ENCODE measurements at places on chromosomes 7 and 10.

DNA sequence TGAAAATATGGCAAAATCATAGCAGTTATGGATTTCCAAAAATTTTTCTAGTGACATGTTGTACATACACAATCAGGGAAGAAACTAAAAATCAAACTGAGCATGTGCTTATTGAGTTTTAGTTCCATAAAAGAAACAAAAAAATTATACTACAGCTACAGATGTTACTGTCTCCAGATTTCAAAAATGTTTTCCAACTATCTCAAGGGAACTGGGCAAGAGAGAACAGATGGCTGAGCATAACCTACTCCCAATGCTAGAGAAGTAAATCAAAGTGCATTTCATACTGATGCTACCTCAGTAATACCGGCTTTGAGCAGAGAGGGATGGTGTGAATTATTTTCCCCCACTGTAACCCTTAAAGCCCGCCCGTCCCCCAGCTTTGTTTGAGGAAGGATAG is 40.7 kb upstream of the KMT2C start:
- no peak for DNase-seq

DNA sequence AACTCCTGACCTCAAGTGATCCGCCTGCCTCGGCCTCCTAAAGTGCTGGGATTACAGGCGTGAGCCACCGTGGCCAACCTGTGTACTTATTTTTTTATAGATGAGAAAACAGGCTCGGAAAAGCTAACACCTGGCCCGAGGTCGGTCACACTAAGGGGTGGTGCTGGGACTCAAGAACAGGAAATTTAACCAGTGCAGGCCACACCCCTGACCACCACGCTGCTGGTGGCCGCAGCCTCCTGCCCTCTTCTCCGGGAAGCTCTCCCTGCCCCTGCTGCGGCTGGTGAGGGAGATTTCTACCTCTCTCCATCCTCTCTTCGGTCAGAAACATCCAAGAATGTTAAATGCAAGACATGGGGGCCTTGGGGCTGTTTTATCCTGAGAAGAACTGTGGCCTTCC is 63.2 kb downstream of the TNRC18 start:
- no peak for DNase-seq

DNA sequence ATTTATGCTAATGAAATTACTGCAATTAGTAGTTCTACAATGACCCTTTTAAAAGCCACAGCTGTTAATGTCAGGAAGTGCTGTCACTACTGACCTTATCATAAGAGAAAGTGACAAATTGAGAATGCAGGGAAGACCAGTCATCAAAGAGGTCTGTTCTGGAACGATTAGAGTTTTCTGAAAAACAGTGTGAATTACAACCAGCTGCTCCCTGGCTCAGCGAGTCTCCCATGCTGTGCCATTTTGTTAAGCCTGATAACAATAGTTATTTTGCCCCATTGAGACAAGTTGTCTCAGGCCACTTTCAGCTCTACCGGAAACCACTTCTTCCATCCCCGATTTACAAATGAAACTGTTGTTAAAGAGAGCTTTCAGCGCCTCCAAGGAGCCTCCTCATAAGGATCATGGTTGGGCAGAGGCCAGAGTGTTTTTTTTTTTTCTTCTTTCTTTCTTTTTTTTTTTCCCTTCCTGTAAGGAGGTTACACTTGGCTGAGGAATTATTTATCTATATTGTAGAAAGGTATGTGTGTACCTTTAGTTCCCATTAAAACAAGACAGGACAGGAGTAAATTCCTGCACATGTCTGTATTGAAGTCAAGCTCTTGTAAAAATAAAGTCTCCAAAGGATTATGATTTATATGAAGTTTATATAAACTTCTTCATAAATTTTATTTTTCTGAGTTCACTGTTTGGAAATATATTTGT is 173.6 kb downstream of the CDCA7L start:
- no peak for DNase-seq

- no peak for DNase-seq
Observed at GRCh38 chr10:102931643-102932042, 13.5 kb downstream of the CNNM2 start.

- DNase-seq = no peak
Observed at GRCh38 chr10:121449482-121449924, 148.7 kb downstream of the FGFR2 start.

- no peak for DNase-seq
Observed at GRCh38 chr10:6299234-6299633, 96.5 kb downstream of the PFKFB3 start.

GRCh38 chr7:27147199-27148030 is at the start of gene HOXA6:
TSS of gene HOXA6 (minus strand) at chr7:27147774. CDS start at chr7:27147749, 25 bp downstream.
- no peak for DNase-seq

GRCh38 chr10:125795128-125795527 is 19.5 kb upstream of the MMP21 start:
- DNase-seq = no peak

- no peak for DNase-seq
Observed at GRCh38 chr10:7338469-7338868, 72.4 kb downstream of the SFMBT2 start.

- DNase-seq = no peak
Observed at GRCh38 chr10:14648946-14649345, 125.8 kb downstream of the FAM107B start.

GRCh38 chr7:47664650-47665195 is 82.8 kb upstream of the TNS3 start:
- DNase-seq = no peak

DNA sequence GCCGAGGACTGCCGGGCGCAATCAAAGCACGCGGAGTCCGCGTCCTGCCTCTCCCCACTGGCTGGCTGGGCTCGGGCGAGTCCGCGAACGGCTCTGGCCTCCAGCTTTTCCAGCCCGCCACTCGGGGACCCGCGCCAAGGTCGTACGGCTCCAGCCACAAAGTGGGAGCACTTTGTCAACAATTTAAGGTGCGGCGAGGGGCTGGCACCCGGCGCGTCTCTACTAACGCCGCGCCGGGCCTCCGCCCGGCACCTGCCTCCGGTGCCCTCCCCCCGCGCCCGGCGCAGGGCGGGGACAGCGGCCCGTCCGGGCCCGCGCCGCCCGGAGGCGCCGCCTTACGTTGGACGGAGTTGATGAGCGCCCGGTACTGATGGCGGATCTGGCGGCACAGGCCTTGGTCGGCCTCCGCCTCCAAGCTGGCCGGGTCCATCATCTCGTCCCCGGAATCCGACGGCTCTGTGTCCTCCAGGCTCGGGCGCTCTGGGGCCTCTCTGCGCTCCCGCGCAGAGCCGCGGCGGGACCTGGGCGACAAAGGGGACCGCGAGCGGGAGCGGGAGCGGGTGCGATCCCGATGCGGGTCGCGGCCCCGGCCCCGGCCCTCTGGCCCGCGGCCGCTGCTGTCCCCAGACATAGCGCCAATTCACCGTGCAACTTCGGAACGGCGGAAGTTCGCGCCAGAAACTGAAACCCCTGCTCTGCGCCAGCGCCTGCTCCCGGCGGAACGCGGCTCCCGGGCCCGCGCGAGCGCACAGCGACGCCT is at the start of gene NSMCE4A:
NSMCE4A (minus strand) TSS at position 683 of the 760 bp plus-strand sequence; CDS start at position 631, 52 bp downstream.
- DNase-seq = peak; percentile 58

- DNase-seq = no peak
Observed at GRCh38 chr10:10788761-10789160, 228.9 kb upstream of the CELF2 start.

GRCh38 chr10:120961795-120962755 is 110.9 kb downstream of the WDR11 start:
- no peak for DNase-seq

DNA sequence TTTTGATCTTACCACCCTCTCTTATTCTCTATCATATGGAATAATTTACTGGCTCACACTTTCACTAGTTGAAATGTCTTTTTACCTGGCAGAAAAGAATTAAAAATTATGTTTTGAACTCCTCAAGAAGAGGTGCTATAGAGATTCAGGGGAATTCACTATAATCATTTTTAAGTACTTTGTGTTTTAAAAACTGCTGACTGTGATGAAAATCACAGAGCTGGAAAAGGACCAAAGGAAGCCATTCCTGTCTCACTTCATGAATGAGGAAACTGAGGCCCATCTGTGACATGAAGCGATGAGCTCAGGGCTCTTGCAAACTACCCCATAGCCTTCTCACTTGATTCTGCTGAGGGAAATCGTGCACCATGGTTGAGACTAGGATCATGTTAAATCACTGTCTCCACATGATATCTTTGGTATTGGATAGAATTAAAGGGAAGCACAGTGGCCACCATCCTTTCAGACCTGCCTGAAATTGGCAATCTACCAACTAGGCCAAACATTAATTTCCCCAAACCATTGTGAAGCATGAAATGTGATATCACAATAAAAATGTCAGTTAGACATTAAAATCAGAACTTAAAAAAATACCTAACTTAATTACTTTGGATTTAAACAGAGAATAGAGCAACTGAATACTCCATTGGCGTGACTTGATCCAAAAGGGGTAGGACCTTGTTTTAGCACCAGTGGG is 141.0 kb downstream of the FZD1 start:
- no peak for DNase-seq

Measured in activated T-cell treated with anti-CD3 and anti-CD28 coated beads for 4 hours (primary cell).